Activated T-cell treated with anti-CD3 and anti-CD28 coated beads for 24 hours (primary cell): ENCODE measurements at places on chromosomes 16 and 17.

DNA sequence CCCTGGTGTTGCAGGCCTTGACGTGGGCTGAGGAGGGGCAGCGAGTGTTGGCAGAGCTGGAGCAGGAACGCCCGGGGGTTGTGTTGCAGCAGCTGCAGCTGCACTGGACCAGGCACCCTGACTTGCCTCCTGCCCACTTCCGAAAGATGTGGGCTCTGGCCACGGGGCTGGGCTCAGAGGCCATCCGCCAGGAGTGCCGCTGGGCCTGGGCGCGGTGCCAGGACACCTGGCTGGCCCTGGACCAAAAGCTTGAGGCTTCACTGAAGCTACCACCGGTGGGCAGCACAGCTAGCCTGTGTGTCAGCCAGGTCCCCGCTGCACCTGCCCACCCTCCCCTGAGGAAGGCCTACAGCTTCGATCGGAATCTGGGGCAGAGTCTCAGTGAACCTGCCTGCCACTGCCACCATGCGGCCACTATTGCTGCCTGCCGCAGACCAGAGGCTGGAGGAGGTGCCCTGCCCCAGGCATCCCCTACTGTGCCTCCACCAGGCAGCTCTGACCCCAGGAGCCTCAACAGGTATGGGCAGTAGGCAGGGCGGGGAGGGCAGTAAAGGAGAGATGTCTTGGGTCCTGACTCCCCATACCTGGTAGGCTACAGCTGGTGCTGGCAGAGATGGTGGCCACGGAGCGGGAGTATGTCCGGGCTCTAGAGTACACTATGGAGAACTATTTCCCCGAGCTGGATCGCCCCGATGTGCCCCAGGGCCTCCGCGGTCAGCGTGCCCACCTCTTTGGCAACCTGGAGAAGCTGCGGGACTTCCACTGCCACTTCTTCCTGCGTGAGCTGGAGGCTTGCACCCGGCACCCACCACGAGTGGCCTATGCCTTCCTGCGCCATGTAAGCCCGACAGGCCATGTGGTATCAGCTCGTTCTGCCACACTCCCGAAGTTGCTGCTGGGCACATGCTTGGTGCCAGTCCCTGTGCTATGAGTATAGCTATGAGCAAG, 5.6 kb downstream of the PLEKHG4 start:
- no peak for DNase-seq

- DNase-seq = no peak
Observed at GRCh38 chr17:35790841-35791240, 4.6 kb downstream of the MMP28 start.

GRCh38 chr16:19776147-19776546, 58.1 kb downstream of the IQCK start:
- DNase-seq = no peak

DNA sequence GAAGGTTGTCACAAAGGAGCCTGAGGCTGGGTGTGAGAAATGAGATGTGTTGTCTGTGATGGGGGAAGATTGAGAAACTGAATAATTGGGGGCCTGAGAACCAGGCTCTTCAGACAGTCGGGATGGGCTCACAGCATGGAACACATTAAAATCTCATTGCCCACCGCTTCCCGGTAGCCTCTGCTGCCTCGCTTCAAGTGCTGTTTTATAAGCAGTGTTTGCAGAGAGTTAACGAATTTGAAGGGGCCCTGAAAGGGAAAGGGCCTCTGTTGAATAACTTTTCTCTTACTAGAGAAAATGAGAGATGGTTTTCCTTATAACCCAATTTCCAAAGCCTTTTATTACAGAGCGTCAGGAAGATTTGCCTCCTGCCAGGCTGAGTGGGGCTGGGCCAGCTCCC, 258.8 kb upstream of the ASIC2 start:
- DNase-seq = no peak
